Progenitor cell of endocrine pancreas (in vitro differentiated cells): ENCODE measurements at places on chromosomes 13 and 19. TPM values are rescaled to one million over a fixed set of nuclear protein-coding genes. Genes with fewer than 3 reads are reported as not detected.

DNA sequence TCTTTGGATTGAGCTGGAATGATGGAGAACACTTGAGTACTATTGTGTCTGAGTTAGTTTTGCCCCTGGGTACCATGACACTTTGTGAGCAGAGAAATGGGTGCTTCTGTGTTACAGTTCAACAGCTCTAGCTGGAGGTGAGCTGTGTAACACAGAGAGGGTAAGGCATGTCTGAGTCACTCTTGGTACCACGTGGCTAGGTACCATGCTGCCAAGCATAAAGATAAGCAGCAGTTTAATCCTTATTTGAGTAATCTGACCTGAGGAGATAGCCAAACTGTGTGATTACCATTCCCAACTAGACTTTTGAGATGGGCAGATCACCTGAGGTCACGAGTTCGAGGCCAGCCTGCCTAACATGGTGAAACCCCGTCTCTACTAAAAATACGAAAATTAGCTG is 122.0 kb downstream of the OLFM4 start:
- H3K4me1 ChIP-seq = no peaks in the 10 kb centered on the region
- no peak overlapping the region for H3K4me3 ChIP-seq
- no peaks in the 10 kb centered on the region for H3K36me3 ChIP-seq
- H3K27ac ChIP-seq = no peak overlapping the region

DNA sequence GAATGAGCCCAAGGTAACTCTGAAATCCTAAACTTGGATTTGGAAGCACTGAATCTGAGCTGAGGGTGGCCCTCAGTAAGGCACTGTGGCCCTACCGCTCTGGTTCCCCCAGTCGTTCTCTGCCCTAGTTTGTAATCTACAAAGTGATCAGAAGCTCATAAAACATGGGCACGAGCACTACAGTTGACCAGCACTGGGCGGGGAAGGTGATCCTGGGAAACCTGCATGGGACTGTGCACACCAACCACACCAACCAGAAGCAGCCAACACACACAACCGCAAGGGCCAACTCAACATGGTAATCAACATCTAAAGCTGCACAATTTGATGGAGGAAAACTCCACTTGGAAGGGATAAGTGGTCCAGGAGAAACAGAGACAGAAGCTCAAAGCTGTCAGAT is 22.9 kb downstream of the SLC7A1 start:
- peaks cover 12% of the 10 kb centered on the region for H3K4me1 ChIP-seq
- H3K4me3 ChIP-seq = no peak overlapping the region
- peaks cover 3% of the 10 kb centered on the region for H3K36me3 ChIP-seq
- H3K27me3 ChIP-seq = peaks cover 4% of the 10 kb centered on the region

DNA sequence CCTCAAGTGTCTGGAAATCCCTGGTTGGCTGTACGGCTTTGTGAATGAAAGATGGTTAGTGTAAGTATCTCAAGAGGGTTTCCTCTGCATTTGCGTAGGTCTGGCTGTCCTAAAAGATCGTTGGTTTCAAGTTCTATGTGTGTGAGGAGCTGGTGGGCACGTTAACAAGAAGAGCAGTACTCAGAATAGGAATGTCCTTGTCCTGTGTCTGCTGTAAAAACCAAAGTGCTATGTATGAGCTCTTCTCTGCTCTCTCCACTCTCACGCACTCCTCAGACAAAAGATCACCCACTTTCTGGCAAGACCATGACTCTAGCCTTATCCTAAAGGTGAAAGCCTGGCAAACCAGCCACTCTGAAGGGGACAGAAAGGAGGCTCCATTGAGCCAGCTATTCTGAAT is 39.1 kb downstream of the USP12 start:
- H3K27ac ChIP-seq = no peak overlapping the region
- peaks cover 7% of the 10 kb centered on the region for H3K4me1 ChIP-seq
- H3K36me3 ChIP-seq = peaks cover 12% of the 10 kb centered on the region
- no peaks in the 10 kb centered on the region for H3K27me3 ChIP-seq
- DNase-seq = no peak
- H3K4me3 ChIP-seq = no peak overlapping the region

GRCh38 chr19:42316223-42317211 is 3.4 kb downstream of the TMEM145 start:
- no peak for DNase-seq
- H3K4me3 ChIP-seq = no peak overlapping the region
- H3K4me1 ChIP-seq = peaks cover 3% of the 10 kb centered on the region
- H3K27me3 ChIP-seq = peaks cover 65% of the 10 kb centered on the region

- peaks cover 35% of the 10 kb centered on the region for H3K36me3 ChIP-seq
- H3K27me3 ChIP-seq = no peaks in the 10 kb centered on the region
- no peak for DNase-seq
- H3K27ac ChIP-seq = no peak overlapping the region
- no peak overlapping the region for H3K4me3 ChIP-seq
Measured at GRCh38 chr19:13917888-13918406, 11.9 kb downstream of the CC2D1A start.

Gene CEACAM4
- total RNA-seq = not detected in 2 replicates

Gene EPS8L1
- total RNA-seq = 14.4 and 21.5 TPM in 2 replicates
